ENCODE measurements at places on chromosomes 11 and 22. TPM values are rescaled to one million over a fixed set of nuclear protein-coding genes. Genes with fewer than 3 reads are reported as not detected.

Gene HPS4
- 34.4 TPM for total RNA-seq

Gene NUCB2
- 51.0 TPM for total RNA-seq

Gene C11orf24
- 53.7 TPM for total RNA-seq

Gene IRF7
- total RNA-seq: 10.6 TPM

Gene PNPLA5
- not detected for total RNA-seq

Gene NAP1L4
- 70.4 TPM for total RNA-seq

Gene CLTCL1
- total RNA-seq: 8.6 TPM

Gene SLC22A9
- total RNA-seq: not detected

Gene WBP2NL
- 2.2 TPM for total RNA-seq

Gene OR6X1
- total RNA-seq: not detected

Data from hair follicle dermal papilla cell (primary cell).